Effector memory CD8-positive, alpha-beta T cell (primary cell): ENCODE measurements at places on chromosomes 7 and 10.
A peak's percentile ranks its signal among the peaks of the same experiment; 100 is the strongest.

DNA sequence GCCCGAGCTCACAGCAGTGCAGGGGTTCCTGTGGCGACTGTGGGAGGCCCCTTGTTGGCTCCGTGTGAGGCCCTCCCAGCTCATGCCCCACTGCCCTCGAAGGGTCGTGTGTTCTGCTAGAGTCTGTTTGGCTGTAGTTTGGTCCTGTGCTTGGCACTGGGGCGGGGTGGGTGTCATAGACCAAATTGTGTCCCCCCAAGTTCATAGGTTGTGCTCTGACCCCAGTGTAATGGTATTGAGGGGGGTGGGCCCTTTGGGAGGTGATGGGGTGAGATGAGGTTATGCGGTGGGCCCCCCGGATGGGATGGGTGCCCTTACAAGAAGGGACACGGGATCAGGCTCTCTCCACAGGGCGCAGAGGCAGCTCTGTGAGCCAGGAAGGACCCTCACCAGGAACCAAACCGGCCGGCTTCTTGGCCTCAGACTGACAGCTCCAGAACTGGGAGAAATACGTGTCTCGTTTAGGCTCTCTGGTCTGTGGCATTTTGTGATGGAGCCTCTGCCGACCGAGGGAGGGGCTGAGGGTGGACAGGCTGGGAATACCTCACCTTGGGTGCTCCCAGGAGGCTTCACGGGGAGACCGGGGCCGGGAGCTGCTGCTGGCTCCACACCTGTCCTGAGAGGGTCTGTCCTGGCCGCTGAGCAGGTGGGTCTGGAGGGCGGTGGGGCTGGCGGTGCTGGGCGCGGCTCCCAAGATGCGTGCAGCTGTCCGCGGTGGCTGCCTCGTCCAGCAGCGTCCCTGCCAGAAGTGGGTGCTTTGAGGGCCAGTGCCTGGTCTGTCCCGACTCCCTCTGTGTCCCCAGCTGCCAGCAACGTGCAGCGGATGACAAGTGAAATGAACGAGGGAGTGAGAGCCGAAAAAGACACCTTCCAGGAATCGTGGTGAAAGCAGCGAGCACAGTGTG lies 89.4 kb downstream of the INPP5A start:
- no peak for DNase-seq

- no peak for DNase-seq
Measured at GRCh38 chr7:36191292-36191920, 38.4 kb downstream of the EEPD1 start.

GRCh38 chr7:49731836-49732235 lies 41.6 kb upstream of the VWC2 start:
- no peak for DNase-seq

DNA sequence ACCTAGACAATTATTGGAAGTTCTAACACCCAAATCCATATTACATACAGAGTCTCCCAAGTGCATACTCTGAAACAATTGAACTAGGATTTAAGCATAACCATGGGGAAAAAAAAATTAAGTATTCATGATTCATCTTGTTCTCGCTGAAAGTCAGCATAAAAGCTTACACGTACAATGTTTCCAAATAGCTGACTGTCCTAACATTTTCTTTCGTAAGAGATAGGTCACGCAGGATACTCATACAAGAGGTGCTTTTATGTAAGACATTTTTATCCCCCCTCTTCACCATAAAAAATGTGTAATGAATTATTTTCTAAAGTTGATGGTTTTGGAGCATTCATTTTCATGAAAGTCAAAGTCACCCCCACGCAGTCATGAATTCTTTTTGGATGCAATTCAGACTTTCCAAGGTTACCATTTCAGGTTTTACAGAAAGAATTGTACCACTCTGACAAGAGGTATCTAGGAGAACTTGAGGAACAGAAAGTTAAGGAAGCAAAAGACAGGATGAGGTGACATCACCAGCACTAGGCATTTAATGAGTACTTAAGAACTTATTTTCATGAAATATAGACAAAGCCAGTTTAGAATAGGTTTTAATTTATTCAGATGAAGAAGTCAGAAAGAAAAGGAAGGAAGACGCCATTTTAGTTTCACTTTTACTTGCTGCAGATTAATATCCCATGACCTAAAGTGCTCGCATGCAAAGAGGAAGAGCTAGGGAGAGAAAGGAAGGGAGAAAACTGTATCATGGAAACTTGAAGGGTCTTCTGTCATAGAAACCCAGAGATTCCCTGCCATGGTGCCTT lies 55.8 kb downstream of the TMEM26 start:
- no peak for DNase-seq

DNA sequence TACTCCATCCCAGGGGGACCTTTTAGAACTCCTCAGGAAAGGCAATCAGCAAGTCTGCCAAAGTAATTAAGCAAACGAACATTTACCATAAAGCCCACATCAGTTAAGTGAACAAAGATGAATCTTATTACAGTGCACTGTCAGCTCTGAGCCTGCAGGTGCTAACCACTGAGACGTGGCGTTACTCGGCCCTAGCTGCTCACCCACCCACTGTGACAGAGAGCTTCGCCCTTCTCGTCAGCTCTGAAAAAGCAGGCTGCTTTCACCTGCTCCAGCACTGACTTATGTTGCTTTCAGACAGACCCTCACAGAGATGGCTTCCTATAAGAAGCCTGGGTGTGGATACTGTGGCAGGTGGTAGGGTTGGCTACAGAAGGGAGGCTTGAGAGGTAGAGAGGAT lies 57.7 kb upstream of the KCNIP2 start:
- DNase-seq, result no peak

GRCh38 chr7:94970085-94970576 lies 62.7 kb downstream of the PPP1R9A start:
- no peak for DNase-seq

DNA sequence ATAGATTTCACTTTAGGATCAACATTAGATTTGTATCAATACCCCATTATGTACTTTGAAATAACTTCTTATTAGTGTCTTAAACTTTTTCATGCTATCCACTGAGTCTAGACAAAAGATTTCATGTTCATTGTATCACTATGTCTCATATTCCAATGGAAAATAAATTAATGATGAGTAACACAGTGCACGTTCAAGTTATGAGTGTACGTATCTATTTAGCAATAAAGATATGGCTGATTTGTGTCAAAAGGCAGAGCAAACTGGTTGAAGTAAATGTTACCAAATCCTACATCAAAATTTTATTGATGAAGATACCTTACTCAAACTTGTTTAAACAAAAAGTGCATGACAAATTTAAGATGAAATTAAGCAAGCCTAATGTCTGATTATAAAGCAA lies 102.4 kb downstream of the SEMA3E start:
- no peak for DNase-seq

DNA sequence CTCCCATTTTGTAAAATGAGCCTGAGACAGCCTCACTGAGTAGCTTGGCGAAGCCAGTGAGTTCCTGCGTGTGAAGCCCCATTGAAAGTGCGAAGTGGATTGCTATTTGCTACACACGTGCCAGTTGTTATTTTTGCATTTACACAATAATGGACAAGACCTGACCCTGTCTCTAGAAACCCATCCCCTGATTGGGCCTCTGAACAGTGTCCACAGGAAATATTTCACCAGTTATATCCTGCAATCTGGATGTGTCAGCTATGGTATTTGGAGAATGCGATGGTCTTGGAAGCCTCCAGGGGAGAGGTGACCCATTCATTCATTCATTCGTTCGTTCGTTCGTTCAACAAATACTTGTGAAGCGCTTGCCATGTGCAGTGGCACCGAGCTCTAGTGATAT lies 37.1 kb downstream of the COL13A1 start:
- no peak for DNase-seq

GRCh38 chr7:142579946-142580345 lies 169.3 kb upstream of the PRSS1 start:
- no peak for DNase-seq

- no peak for DNase-seq
Measured at GRCh38 chr7:47085491-47086275, 496.2 kb downstream of the TNS3 start.

DNA sequence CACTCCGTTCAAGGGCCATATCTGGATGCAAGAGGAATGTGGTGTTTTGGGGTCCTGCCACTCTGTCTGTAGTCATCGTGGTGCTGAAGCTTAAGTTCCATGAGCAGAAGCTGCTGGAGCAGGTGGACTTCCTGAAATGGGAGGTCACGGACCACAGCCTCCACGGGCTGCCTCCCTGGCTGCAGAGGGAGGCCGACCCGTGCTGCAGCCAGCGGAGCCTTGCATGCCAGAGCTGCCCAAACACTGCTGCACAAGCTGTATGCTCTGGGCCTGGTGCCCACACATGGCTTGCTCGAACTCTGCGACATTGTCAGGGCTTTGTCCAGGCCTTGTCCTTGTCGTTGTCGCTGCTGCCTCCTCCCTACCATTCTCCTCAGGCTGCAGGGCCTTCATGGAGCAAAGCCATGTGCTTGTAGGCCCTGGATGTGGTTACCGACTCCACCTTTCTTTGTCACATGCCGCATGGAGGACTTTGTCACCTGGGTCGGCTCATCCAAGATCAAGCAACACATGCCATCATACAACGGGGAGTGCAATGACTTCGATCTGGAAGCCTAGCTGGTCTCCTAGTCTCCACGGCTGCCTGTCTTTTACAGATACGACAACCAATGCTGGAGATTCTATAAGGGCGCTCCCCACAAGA lies 21.4 kb downstream of the GARIN1A start:
- DNase-seq, result no peak

GRCh38 chr7:121023683-121024511 lies 35.4 kb downstream of the CPED1 start:
- no peak for DNase-seq

- DNase-seq, result no peak
Measured at GRCh38 chr10:43980715-43981114, 332.0 kb upstream of the ZNF32 start.

DNA sequence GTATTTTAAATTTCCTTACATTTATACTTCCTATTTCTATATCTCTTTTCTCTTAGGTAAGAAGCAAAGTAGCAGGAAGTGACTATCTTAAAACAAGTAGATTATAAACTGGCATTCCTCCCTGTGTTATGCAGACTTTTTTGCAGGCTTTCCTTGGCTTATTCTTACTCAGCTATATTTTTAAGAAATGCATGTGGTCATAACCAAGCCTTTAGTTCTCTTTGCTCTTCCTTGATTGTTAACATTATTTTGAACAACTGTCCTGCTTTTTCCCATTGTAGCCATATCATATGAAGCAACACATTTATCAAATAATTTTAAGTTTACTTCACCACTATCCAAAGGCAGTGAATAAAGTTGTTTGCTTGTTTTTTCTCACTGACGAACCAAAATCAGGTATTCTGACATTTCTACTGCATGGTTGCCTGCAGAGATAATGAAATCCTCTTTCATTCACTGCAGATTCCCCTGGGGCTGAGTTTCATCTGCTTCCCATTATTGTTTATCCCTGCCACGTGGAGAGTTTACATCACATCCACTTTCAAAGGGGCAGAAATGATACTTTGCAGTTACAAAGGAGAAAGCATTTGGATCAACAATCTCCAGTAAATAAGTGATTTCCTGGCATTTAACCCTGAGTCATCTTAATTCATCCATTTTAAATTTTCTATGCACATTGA lies 389.9 kb upstream of the SEMA3C start:
- DNase-seq, result no peak

DNA sequence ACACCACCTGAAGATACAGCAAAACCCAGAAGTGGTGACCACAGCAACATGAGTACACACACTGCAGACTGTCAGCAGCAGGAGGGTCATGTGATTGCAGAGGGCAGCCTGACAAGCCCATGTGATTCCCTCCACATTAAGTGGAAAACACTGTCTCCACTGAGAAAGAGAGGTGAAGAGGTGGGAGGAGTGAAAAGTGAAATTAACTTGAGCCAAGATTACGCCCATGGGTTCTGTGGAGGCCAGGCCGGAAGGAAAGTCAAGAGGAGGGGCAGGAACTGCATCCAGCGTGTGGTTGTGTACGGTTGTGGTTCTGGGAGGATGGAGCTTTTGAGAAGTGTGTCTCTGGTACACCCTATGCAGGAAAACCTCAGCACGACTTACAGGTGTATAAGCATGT lies 138.5 kb downstream of the PLXNA4 start:
- DNase-seq, result peak; percentile 27

GRCh38 chr10:89652806-89653370 lies 7.8 kb upstream of the PANK1 start:
- no peak for DNase-seq

- DNase-seq, result no peak
Measured at GRCh38 chr10:36023939-36024338, 381.8 kb upstream of the FZD8 start.

GRCh38 chr10:102856758-102857424 lies 2.8 kb downstream of the BORCS7 start:
- DNase-seq, result no peak

DNA sequence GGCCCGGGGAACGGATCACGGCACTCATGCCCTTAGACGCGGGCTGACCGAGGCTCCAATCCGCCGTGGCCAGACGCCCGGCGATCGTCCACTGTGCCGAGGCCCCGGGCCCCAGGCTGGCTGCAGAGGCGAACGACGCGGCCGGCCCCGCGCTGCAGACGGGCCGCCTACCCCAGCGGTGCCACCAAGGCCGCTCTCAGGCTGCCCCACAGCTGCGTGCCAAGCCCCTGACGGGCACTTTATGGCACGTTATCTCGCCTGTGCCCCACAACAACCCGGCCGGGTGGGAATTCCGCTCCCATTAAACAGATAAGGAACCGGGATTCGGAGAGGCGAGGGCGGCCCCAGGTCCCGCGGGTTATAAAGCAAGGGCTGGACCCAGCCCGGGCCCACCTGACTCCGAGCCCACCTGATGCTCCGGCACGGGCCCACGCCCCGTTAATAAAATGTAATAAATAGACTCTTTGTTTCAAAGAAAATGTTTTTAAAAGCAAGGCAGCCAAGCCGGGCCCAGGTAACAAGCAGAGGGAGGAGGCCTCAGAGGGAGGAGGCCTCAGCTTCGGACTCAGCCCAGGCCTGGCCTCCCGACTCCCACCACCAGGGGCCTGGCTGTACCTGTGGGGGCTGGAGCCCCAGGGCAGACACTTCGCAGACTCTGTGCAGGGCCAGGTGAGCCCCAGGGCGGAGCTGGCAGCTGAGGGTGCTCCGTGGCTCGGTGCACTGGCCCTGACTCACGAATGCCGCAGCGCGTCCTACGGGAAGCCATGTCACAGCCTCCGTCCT lies 79.7 kb downstream of the FOXL3 start:
- DNase-seq, result no peak

DNA sequence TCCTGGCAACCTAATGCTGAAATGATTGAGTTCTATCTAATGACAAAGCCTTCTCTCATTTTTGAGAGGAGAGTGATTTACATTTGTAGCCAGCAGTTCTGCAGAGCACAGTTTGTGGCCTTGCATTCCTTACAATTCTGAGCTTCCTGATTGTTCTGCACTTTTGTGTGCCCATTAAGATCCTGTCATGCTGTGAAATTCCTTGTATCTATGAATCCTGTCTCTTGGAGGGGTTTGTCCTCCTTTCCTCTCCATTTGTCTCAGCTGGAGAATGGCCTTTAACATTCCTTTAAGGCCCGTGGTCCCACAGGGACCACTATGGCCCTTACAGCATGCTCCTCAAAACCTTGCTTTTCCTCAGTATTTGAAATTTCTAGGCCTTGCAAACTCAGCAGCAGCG lies 10.4 kb downstream of the KLHL7 start:
- no peak for DNase-seq

- DNase-seq, result no peak
Measured at GRCh38 chr10:49767752-49768151, 5.6 kb upstream of the OGDHL start.

- DNase-seq, result no peak
Measured at GRCh38 chr7:71385330-71385729, 253.4 kb downstream of the GALNT17 start.
